Activated CD4-positive, CD25-positive, alpha-beta regulatory T cell treated with anti-CD3 and anti-CD28 coated beads, Interleukin-2, amount 50 U/mL, for 16 hours (primary cell): ENCODE measurements at places on chromosomes 4 and X.

DNA sequence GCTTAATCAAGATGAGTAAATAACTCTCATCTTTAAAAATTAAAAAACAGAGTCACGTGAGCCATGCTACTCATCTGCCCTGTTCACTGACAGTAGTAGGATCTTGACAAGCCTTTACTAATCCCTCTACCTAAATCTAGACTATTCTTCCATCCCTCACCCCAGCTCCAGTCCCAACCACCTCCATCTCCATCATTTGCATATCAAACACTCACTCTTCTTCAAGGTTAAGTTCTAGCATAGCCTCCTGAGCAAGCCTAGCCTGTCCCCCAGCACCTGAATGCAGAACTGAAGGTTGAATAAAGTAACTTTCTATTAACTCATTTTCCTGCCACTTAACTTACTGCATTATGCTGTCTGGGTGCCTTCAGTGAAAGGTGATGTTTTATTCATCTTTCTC is 72.5 kb downstream of the YIPF7 start:
- no peak for DNase-seq

- no peak for DNase-seq
Observed at GRCh38 chr4:99855678-99856077, 38.5 kb downstream of the LAMTOR3 start.

DNA sequence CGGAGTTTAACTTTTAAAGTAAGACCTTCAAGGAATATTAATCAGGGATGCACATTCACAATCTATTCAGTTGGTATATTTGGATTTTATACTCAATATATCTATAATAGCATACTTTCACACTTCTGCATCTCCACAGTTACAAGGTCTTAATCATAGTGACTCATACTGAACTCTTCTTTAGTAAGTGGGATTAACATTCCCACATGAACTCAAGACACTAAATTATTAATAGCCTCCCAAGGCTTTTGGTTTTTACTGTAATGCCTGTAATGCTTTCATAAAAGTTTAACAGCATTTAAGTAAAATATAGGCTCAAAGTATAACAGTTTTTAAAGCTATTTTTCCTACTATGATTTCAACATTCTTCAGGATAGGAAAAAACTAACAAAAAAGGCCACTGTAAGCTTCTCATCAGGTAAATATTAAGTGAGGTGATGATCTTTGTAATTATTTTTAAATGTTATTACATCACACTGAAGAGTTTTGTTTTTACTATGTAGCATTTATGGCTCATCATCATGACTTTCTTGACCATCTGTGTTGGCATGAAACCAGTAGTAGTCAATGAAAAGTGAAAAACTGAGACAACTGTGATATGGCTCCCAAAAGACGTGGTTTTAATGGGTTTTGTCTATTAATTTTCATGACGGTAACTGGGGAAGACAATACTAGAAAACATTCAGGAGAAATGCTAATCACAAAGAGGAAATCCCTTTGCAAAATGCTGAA is 91.5 kb upstream of the GALNT7 start:
- no peak for DNase-seq

GRCh38 chr4:116343809-116344208 is 741.6 kb downstream of the TRAM1L1 start:
- DNase-seq = no peak

GRCh38 chrX:136057567-136057966 is 72.3 kb downstream of the SLC9A6 start:
- DNase-seq = no peak

GRCh38 chr4:9832640-9833039 is 51.2 kb downstream of the DRD5 start:
- no peak for DNase-seq

- DNase-seq = no peak
Observed at GRCh38 chr4:163048447-163048846, 118.2 kb downstream of the NAF1 start.

DNA sequence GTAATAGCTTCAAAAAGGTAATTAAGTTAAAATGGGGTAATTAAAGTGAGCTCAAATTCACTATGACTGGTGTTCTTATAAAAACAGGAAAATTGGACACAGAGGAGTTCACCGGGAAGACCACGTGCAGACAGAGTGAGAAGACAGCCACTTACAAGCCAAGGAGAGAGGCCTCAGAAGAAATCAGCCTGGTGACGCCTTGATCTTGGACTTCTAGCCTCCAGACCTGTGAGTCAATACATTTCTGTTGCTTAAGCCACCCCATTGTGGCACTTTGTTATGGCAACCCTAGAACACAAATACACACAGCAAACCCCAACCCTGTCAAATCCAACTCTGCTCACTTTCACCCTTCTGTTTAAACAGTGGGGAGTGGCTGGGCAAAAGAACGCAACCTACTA is 4.1 kb upstream of the CD38 start:
- DNase-seq = no peak

GRCh38 chrX:11579636-11580600 is 85.8 kb downstream of the ARHGAP6 start:
- no peak for DNase-seq
